ENCODE measurements at places on chromosomes 12 and 14. TPM values are rescaled to one million over a fixed set of nuclear protein-coding genes. Genes with fewer than 3 reads are reported as not detected.

The PPP1R12A gene
- 118 TPM for total RNA-seq

DNA sequence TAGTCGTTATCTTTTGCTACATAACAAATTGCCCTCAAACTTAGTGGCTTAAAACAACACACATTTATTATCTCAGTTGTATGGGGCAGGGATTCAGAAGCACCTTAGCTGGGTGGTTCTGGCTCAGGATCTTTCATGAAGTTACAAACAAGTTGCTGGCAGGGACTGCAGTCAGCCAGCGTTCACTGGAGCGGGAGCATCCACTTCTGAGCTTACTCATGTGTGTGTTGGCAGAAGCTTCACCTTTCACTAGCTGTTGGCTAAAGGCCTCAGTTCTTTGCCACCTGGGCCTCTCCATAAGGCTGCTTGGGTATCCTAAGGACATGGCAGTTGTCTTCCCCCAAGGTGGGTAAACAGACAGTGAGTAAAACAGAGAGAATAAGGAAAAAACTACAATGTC is 365.7 kb downstream of the RPS29 start:
- no peak overlapping the region for H3K4me3 ChIP-seq
- DNase-seq, result no peak
- H3K36me3 ChIP-seq, result no peaks in the 10 kb centered on the region
- no peak overlapping the region for H3K27ac ChIP-seq
- H3K4me1 ChIP-seq, result no peaks in the 10 kb centered on the region

DNA sequence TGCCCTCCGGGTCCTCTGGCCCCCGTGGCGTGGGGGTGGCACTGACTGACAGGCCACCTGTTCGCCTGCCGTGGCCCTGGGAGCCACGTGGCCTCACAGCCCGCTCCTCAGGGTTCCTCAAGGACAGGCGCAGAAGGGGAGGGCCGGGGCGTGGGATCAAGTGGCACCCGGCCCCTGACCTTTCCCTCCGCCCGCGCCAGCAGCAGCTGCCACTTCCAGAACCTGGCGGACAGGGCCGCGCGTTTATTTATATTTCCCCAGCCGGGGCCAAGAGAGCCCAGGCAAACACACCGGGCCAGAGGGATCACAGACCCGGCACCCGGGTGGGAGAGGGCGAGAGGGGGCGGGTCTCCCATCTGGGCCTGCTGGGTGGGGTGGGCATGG is 92.6 kb downstream of the RFLNA start:
- no peak overlapping the region for H3K4me3 ChIP-seq
- peaks cover 2% of the 10 kb centered on the region for H3K36me3 ChIP-seq
- no peaks in the 10 kb centered on the region for H3K27me3 ChIP-seq
- H3K4me1 ChIP-seq, result peaks cover 20% of the 10 kb centered on the region
- no peak for DNase-seq
- H3K27ac ChIP-seq, result no peak overlapping the region

DNA sequence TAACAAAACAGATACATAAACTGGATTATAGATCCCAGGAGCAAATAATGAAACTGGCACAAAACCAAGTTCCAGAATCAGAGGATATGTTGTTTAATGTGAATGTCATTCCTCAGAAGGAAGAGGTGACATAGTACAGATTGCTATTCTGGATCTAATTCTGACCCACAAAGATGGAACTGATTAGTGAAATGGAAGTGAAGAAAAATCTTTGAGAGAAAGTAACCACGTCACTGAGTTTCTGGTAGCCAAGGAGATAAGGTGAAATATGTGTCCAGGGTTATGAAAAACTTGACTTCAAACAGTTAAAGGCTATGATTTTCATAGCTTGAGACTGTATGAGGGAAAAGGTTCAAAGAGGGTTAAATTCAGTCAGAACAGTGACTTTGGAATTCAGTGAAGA is 8.3 kb downstream of the OR10AD1 start:
- H3K4me1 ChIP-seq, result peaks cover 21% of the 10 kb centered on the region
- H3K4me3 ChIP-seq, result no peak overlapping the region
- DNase-seq, result no peak
- H3K27ac ChIP-seq, result no peak overlapping the region
- peaks cover 22% of the 10 kb centered on the region for H3K27me3 ChIP-seq
- H3K36me3 ChIP-seq, result peaks cover 10% of the 10 kb centered on the region

- no peak overlapping the region for H3K27ac ChIP-seq
- no peak for DNase-seq
- no peaks in the 10 kb centered on the region for H3K4me1 ChIP-seq
- H3K27me3 ChIP-seq, result peaks cover 27% of the 10 kb centered on the region
- no peak overlapping the region for H3K4me3 ChIP-seq
Measured at GRCh38 chr12:2228535-2228934, 175.7 kb downstream of the CACNA1C start.

- H3K27ac ChIP-seq, result no peak overlapping the region
- no peak for DNase-seq
- no peak overlapping the region for H3K4me3 ChIP-seq
- peaks cover 2% of the 10 kb centered on the region for H3K4me1 ChIP-seq
- H3K36me3 ChIP-seq, result peaks cover 4% of the 10 kb centered on the region
- peaks cover 42% of the 10 kb centered on the region for H3K27me3 ChIP-seq
Measured at GRCh38 chr14:54650331-54650958, 83.5 kb downstream of the SAMD4A start.
